ENCODE measurements at places on chromosomes 6 and 20.
A peak's percentile ranks its signal among the peaks of the same experiment; 100 is the strongest.

- no peak for DNase-seq
Measured at GRCh38 chr20:15899967-15900366, 673.3 kb downstream of the KIF16B start.

DNA sequence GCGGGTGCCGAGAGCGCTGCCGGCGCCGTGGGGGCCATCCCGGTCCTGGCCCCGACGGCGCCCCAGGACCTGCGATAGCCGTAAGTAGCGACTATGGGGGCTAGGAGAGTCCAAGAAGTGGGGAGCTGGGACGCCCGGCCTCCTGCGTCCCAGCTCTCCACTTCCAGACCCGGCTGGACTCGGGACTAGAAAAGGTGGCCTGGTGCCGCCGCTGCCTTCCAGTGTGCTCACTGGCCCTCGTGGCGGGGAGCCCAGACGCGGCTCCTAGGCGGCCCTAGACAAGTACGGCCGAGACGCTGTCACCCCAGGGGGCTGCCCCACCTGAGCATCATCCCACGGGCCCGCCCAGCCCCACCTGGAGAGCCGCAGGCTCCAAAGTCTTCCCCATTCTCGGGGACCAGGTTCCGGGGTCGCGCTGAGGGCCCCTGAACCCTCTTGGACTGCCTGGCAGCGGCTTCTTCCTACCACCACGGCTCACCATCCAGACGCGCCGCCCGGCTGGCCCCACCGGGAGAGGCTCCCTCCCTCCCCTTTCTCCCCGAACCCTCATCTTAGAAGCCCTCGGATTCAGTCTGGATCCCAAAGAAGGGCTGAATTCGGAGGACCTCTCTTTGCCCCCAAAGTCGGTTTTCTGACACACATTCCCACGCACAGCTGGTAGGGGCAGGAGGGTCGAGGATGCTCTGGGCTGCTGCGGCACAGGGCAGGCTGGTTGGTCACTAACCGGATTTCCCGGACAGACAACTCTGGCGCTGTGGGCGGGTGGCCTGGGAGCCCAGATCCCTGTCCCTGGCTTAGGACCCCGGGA lies 870 bp upstream of the MDFI start:
- no peak for DNase-seq

DNA sequence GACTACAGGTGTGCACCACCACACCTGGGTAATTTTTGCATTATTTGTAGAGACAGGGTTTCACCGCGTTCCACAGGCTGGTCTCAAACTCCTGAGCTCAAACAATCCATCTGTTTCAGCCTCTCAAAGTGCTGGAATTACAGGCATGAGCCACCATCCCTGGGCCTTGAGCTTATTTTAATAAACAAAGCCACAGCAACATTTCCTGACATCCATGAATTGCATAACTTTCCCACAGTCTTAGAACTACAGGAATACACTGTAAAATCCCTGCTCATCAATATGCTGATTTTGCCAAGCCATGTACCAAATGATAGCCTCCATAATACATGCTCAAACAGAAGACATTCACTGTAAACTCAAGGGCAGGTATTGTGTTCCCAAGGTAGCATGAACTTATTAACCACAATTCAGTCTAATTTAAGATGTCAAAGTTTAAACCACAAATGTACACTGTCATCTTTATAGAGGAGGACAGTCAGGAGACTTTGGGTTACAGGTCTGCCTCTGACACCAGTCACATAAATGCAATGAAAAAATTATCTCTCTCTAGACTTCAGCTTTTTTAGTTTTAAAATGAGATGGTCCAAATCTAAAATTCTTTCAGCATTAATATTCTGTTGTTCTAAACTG lies 40.0 kb downstream of the NUDT3 start:
- DNase-seq, result no peak

DNA sequence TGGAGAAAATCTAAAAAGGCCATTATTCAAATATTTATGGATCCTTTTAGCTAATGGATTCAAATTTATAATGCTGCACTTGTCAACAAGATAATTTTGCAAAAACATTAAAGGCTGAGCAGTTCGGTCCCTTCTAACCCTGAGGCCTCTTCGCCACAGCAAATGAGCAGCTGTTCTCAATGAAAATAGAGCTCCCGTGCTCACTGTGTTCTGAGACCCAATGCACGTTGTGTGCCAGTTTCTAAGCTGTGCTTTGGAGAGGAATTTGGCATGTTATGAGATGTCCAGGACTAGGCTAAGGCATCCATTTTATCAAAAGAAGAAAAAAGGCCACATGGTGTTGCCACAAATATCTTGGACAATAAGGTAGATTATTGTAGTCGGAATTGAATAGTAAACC lies 220.1 kb upstream of the TSHZ2 start:
- DNase-seq, result no peak

DNA sequence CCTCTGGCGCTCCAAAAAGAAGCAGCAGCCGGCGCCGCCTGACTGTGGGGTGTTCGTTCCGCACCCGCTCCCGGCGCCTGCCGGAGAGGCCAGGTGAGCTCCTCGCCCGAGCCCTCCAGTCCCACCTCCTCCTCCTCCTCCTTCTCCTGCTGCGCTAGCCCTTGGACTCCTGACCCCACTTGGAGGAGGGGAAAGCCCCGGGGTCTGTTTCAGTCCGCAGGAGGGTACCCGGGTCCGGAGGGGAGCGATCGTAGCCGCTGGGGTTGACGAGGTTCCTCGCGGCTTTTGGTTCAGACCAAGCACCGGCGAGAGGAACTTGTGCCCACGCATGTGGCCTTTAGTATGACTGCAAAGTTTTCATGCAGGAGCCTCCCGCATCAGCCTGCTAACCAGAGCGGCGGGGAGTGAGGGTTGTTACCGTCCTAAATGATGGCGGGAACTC lies 493 bp downstream of the CRYBG1 start:
- peak; percentile 46 for DNase-seq

GRCh38 chr6:118768441-118768840 lies 117.0 kb upstream of the CEP85L start:
- DNase-seq, result no peak

DNA sequence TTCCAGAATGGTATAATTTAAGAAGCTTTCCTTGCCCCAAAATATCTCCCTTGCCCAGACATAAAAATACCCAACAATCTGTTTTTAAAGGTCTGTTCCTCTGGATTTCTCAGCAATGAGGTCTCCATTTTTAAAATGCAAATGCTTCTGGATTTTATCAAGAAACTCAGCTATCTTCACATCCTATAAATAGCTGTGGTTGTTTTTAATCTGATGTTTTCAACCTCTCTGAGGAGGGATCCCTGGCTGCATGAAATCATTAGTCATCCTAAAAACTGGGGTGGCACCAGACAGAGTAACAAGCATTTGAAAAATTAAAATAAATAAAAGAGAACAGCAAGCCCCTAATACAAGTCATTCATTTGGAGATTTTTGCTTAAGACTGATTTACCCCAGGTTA lies 168.5 kb upstream of the ID4 start:
- no peak for DNase-seq

DNA sequence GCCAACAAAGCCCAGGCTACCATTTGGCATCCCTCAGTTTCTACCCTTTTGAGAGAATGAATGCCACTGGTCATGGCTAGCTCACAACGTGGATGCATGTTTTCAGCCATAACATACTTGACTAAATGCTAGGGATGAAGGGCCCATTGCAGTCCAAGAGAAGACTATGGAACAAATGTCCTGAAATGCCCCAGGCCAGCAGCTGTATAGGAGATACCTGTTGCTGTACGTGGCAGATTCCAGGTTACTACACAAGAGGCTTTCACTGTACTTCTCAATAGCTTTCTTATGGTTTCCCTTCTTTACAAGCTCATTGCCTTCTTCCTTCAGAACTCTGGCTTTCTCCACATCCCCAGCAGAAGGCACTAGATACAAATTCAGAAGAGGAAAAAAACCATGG lies 11.7 kb downstream of the TOMM34 start:
- no peak for DNase-seq

GRCh38 chr20:22502731-22503191 lies 81.6 kb downstream of the FOXA2 start:
- no peak for DNase-seq

DNA sequence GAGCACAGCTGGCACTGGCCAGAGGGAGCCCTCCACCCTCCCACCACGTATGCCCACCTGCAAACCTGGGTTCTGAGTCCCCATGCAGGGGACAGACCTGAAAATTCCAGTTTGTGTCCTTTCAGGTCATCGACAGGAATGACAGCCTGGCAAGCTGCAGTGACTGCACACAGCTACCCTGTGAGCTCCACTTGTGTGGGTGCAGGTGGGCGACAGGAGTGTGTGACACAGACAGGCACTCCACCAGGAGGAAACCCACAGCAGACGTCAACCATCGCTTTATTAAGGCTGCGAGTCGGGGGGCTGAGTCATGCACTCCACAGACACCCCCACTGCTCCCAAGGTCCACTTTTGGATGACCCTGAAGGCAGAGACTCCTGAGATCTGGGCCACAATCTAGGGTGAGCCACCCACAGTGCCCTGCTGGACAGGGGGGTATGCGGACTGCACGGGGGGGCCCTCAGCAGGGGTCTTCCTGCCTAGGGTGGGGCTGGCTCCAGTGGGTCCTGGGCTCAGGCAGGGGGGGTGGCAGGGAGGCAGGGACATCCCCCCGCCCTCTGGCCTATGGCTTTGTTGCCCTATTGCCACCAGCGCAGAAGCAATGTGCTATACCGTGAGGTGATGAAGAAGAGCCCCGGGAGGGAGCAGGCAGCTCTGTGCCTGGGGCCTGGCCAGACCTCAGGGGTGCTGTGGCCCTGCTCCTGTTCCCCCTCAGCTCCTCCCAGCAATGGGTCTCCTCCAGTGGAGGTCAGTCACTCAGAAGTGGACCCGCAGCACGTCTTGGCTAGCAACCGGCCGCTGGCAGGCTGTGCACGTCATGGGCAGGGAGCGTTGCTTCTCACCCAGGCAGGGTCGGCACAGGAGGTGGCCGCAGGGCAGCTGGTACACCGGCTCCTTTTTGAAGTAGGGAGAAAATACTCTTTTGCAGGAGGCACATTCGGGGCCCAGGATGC lies 25.1 kb upstream of the AVP start:
- no peak for DNase-seq

DNA sequence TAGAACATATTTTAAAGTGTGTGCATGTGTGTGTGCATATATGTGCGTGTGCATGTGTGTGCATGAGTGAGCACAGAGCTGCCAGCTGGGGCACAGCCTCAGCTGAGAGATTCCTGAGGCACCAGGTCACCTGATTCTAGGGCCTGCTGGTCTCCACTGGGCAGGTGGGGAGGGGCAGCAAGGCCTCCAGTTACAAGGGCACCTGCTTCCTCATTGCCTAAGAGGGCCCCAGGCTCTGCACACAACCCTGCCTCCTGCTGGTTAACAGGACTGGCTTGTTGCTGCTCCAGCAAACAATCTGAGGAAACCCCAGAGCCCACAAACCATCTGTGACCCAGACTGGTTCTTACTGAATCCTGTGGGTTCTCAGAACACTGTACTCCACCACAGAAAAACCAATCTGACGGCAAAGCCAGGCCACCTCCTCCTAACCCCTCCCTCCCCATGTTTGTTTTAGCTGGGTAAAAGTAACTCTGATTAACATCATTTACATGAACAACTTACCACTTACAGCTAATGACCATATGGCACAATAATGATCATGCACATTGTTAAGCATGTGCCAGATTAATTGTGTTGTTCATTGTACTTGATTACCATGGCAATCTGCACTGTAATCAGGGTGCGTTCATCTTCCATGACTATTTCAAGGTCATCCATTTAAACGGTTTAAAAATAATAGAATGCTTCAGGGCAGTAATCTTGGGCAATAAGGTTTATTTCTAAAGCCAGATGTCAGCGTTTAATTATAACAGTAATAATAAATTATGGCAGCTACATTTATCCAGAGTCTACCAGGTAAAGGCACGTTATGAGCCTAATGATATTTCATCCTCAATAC lies 23.1 kb upstream of the UBE2J1 start:
- DNase-seq, result peak; percentile 45

DNA sequence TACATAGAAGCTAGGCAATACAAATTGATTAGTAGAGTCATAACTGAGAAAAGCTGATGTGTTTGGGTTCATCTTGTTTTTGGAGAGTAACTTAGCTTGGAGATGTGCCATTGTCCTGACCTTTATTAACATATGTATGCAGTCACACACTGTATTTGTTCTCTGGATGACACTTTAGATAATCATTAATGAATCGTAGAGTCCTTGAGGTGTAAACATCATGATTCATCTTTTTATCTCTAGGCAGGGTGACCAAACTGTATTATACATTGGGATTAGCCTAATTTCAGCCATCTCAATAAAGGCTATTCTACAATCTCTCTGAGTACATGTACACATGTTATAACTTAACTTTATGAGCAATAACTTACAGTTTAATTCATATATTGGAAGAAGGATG lies 3.6 kb upstream of the MTCL3 start:
- DNase-seq, result no peak

GRCh38 chr6:6002848-6003620 lies 3.7 kb downstream of the NRN1 start:
- DNase-seq, result no peak

GRCh38 chr20:45322952-45323383 lies 14.9 kb upstream of the MATN4 start:
- no peak for DNase-seq

DNA sequence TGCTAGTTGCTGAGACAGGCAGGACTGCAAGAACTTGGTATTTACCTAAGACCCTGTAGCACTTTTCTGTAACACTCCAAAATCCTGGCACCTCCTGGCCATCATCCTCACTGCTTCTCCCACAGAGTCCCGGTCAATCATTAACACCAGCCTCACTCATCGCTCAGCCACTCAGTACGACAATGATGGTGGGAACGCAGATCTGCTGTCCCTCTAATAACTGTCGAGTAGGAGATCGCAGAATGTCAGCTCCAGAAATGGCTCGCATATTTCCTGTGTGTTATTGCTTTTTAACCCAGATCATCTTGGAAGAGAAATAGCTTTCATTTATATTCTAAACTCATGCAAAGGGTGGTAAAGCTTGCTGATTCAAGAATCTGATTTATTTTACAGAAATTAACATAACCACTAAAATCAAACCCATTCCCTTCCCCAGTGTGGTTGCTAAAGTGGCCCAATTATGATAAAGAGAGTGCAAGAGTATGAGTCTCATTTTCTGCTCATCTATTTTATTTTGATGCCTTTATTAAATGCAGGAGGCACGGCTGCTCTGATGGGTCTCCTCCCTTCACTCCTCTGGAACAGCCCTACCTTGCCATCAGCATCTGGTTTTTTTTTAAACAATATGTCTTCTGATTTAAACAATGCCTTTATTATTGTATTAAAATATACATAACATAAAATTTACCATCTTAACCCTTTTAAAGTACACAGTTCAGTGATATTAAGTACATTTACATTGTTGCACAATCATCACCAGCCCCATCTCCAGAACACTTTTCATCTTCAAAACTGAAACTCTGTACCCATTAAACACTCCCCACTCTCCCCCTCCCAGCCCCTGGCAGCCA lies 28.3 kb upstream of the GGTLC1 start:
- DNase-seq, result peak; percentile 19

DNA sequence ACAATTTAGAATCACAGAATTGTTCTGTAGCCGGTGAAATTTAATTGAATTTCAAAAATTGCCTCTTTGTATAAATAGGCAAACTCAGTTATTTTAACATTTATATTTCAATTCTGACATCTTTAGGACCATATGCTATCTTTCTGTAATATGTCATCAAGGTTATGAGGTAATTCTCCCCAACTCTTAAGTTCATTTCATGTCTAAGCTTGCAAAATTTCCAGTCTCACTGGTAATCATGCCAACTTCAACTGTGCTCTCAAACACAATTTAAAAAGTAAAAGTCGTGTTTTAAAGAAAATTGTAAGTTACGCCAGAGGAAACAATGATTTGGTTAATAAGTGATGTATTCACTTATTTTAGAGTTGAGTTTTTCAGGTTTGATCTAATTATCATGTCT lies 1.4 kb downstream of the NCOA7 start:
- no peak for DNase-seq

Measured in activated CD4-positive, alpha-beta T cell treated with anti-CD3 and anti-CD28 coated beads, Interleukin-2, amount 50 U/mL, for 48 hours (primary cell).